ENCODE measurements at places on chromosomes 13 and 19. TPM values are rescaled to one million over a fixed set of nuclear protein-coding genes. Genes with fewer than 3 reads are reported as not detected.

DNA sequence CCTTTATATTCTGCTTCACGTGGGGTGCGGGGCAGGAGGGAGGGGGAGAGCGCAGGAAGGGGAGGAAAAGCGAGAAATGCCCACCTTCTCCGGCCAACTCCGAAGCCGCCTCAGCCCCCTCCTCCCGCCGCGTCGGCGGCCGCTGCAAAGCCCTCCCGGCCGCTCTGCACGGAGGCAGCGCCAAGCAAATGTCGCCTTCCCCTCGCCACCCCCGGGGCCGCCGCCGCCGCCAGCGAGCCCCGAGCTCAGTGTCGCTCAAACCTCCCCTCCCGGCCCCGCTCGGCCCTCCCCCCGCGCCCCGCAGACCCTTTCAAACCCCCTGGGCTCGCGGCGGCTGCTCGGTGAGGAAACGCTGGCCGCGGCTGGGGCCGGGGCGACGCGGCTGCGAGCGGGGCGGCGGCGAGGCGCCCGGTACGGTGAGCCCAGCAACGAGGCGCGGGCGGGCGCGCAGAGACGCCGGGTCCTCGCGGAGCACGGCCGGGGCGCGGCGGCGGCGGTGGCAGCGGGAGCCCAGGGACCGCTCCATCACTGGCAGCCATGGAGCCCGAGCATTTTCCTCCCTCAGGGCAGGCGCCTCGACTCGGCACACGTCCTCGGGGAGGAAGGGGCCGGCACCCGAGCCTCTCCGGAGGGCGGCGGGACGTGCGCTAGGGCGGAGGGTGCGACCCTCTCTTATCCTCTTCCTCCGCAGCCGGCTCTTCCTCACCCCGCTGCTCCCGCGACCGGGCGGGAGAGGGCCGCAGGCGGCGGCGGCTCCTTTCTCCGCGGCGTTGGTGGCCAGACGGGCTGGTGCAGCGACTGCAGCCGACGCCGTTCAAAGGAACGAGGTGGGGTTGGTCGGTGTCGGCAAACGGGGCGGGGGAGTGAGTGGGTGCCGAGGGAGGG, 463 bp upstream of the TSC22D1 start:
- no peak for DNase-seq
- H3K4me3 ChIP-seq: peak overlapping the region; percentile 71
- no peaks in the 10 kb centered on the region for H3K27me3 ChIP-seq
- H3K36me3 ChIP-seq: peaks cover 12% of the 10 kb centered on the region
- H3K4me1 ChIP-seq: peaks cover 21% of the 10 kb centered on the region

DNA sequence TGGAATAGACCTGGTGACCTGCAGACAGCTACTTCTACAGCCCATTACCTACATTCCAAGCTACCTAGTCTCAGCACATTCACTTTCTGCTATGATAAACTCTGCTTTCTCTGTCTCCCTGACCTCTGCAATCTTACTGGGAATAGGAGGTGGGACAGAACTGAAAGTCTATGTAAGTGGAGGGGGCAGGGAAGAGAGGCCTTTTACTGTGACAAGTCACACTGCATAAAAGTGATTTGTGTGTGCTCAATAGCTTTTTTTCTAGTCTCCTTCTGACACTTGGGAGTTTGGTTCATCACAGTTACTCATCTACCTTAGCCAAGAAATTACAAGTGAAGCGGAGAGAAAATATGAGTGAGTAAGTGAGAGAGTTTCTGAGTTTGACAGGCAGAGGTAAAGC, 322.4 kb downstream of the OLFM4 start:
- no peaks in the 10 kb centered on the region for H3K27me3 ChIP-seq
- no peaks in the 10 kb centered on the region for H3K4me1 ChIP-seq
- H3K27ac ChIP-seq: no peak overlapping the region
- H3K4me3 ChIP-seq: no peak overlapping the region

GRCh38 chr13:112803422-112803821, 113.6 kb downstream of the ATP11A start:
- no peaks in the 10 kb centered on the region for H3K27me3 ChIP-seq
- no peak overlapping the region for H3K4me3 ChIP-seq
- H3K36me3 ChIP-seq: no peaks in the 10 kb centered on the region
- no peaks in the 10 kb centered on the region for H3K4me1 ChIP-seq

Gene WASF3
- polyA plus RNA-seq: not detected

- DNase-seq: peak; percentile 63
- no peaks in the 10 kb centered on the region for H3K36me3 ChIP-seq
- H3K27me3 ChIP-seq: no peaks in the 10 kb centered on the region
- no peak overlapping the region for H3K4me3 ChIP-seq
- H3K27ac ChIP-seq: no peak overlapping the region
These were observed 13.5 kb upstream of the TPM4 start for GRCh38 chr19:16062789-16063188.

Gene NCR1
- not detected for polyA plus RNA-seq

DNA sequence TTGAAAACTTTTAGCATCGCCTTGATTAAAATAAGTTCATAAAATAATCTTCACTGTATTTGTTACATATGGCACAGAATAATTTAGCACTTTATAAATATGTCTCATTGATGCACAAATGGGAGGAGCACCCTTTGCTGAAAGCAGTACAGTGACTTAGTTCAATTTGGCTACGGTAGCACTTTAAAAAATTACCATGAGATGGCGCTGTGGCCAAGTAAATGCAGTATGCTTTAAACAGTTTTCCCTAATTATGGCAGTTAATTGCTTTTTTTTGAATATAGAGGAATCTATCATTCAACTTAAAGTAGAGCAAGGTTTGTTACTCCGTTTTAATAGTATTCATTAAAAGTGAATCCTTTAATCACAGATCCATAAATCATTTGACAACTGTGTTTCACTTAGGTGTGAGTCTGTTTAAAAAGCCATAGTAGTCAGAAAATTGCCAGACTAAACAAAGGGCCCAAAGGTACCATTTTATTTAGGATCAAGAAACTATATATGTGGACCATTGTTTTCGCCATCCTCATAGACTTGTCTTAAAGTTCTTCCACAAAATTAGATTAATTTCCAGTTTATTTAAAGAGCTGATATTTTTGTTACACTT, 34.7 kb upstream of the ESD start:
- H3K4me1 ChIP-seq: no peaks in the 10 kb centered on the region
- no peak overlapping the region for H3K4me3 ChIP-seq
- no peak for DNase-seq
- no peaks in the 10 kb centered on the region for H3K36me3 ChIP-seq
- H3K27ac ChIP-seq: no peak overlapping the region

DNA sequence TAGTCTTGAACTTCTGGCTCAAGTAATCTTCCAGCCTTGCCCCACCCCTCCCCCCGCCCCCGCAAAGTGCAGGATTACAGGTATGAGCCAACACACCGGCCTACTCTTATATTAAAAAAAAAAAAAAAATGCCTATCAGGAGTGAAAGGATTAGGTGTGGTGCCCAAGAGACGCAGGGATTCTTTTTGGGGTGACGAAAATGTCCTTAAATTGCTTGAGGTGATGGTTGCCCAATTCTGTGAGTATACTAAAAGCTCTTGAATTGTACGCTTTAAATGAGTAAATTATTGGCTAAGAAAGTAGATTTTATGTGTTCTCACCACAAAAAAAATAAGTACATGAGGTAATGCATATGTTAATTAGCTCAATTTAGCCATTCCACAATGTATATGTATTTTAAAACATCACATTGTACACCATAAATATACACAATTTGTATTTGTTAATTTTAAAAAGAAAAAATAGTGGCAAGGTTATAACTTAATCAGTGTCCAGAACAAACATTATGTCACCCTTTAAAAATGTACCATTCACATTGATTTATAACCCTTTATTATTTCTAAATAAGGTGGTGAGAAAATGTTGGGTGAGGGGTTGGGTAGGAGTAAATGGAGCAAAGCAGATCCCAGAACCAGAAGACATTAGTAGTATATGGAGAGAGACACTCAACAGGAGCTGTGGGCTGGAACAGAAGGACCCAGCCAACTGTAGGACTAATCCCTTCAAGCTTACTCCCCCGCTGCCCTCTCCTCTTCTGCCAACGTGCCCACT, 3.9 kb downstream of the IGSF23 start:
- no peaks in the 10 kb centered on the region for H3K36me3 ChIP-seq
- H3K27ac ChIP-seq: no peak overlapping the region
- no peaks in the 10 kb centered on the region for H3K4me1 ChIP-seq
- H3K27me3 ChIP-seq: no peaks in the 10 kb centered on the region
- no peak for DNase-seq
- no peak overlapping the region for H3K4me3 ChIP-seq

- no peaks in the 10 kb centered on the region for H3K36me3 ChIP-seq
- H3K4me1 ChIP-seq: peaks cover 66% of the 10 kb centered on the region
- DNase-seq: no peak
- no peaks in the 10 kb centered on the region for H3K27me3 ChIP-seq
These were observed 14.8 kb upstream of the FCGBP start for GRCh38 chr19:39949026-39949747.

- H3K27me3 ChIP-seq: no peaks in the 10 kb centered on the region
- no peak overlapping the region for H3K27ac ChIP-seq
- no peaks in the 10 kb centered on the region for H3K4me1 ChIP-seq
- H3K4me3 ChIP-seq: no peak overlapping the region
These were observed 69.1 kb downstream of the SIAH3 start for GRCh38 chr13:45782327-45783045.

Gene PLK5
- not detected for polyA plus RNA-seq

Gene EBI3
- polyA plus RNA-seq: not detected

Gene IFNL1
- polyA plus RNA-seq: not detected

- no peak overlapping the region for H3K27ac ChIP-seq
- peak overlapping the region; percentile 62 for H3K4me3 ChIP-seq
- H3K27me3 ChIP-seq: no peaks in the 10 kb centered on the region
These were observed 1.9 kb downstream of the KCTD12 start for GRCh38 chr13:76884186-76884906.

DNA sequence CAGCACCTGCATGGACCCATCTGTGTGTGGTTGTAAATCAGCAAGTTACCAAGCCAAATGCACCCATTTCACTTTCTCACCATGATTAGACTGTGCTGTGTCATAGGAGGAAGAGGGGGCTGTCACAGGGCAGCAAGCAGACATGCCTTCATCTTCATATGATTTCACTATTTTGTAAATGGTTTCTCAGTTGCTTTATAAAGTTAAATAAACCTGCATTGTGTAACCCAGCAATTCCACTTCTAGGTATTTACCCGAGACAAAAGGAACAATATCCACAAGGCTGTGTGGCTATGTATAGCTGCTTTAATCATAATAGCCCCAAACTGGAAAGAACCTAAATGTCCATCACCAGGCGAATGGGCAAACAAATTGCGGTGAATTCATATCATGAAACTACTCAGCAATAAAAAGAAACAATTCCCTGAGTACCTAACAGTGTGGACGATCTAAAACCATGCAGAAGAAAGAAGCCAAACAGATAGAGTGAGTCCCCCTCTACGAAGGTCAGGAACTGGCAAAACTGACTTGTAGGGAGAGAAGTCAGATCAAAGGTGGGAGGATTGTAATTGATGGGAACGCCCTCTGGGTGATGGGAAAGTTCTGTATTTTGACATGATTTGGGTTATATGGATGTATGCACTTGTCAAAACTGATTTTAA, 185.4 kb downstream of the COL4A1 start:
- DNase-seq: no peak
- no peaks in the 10 kb centered on the region for H3K36me3 ChIP-seq
- no peak overlapping the region for H3K4me3 ChIP-seq
- H3K27ac ChIP-seq: no peak overlapping the region
- H3K4me1 ChIP-seq: no peaks in the 10 kb centered on the region

Gene UBA52
- 2,042 TPM for polyA plus RNA-seq

DNA sequence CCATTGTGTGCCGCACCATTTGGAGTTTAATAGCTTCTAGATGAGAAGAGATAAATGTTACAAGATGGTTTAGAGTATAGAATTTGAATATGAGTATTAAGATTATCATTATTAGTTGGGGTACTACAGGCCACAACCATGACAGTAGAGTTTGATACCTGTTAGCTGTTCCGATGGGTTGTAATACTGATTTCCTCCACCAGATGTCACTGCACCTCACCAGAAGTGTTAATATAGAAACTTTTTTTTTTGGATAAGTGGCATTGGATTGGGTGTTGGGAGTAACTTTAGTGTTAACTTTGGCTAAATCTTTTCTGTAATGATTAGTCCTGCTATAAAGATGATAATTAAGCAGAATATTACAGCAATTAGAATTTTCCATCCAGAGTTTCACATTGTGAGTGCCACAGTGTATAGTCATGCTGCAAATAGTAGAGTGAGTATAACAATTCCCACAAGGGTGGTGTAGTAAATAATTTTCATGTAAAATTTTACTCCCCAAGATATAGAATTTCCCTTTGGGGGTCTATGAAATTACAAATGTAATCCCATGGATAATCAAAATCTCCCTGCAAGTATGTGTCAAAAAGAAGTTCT, 56.3 kb downstream of the PSG3 start:
- H3K27me3 ChIP-seq: no peaks in the 10 kb centered on the region
- no peak overlapping the region for H3K4me3 ChIP-seq
- DNase-seq: no peak
- no peaks in the 10 kb centered on the region for H3K36me3 ChIP-seq

GRCh38 chr13:67094078-67094477, 136.1 kb downstream of the PCDH9 start:
- no peak overlapping the region for H3K27ac ChIP-seq
- no peaks in the 10 kb centered on the region for H3K27me3 ChIP-seq
- DNase-seq: no peak
- H3K4me3 ChIP-seq: no peak overlapping the region

Gene TMPRSS9
- polyA plus RNA-seq: not detected
